CD4-positive, alpha-beta T cell treated with Interleukin-4 for 1 hour (primary cell): ENCODE measurements at places on chromosomes 1 and 21.

DNA sequence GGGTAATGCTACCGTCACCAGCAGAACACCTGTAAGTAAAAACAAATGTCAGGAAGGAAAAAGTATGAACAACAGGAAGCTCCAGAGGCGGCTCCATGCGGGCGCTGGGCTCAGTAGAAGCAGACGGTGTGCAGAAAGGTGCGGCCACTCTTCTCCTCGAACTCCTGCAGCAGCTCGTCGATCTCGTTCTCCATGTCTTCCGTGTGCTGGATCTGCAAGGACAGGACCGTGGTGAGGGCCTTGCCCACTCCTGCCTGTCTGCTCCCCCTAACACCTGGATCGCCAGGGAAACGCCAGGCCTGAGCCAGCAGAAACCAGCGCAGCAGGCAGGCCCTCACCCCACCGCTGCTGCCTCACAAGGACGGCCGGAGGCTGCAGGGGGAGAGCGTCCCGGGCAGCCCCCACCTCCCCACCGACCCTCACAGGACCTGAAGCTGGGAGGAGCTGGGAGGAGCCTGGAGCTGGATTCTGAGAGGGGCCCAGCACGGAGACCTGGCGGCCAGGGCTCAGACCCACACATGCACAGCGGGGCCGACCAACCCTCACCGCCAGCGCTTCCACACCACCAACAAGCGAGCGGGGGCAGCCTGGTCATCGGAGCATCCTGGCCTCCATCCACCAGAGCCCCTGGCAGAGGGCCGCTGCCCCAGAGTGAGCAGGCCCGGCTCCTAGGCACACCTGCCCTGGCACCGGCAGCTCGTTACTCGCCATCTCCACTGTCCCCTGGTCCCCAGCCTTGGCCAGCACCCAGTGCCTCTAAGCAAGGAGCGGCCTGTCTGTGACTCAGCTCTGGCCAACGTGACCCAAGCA lies 1.7 kb upstream of the TMEM240 start:
- no peak for DNase-seq

GRCh38 chr1:219236933-219237610 lies 63.4 kb downstream of the LYPLAL1 start:
- DNase-seq = no peak

DNA sequence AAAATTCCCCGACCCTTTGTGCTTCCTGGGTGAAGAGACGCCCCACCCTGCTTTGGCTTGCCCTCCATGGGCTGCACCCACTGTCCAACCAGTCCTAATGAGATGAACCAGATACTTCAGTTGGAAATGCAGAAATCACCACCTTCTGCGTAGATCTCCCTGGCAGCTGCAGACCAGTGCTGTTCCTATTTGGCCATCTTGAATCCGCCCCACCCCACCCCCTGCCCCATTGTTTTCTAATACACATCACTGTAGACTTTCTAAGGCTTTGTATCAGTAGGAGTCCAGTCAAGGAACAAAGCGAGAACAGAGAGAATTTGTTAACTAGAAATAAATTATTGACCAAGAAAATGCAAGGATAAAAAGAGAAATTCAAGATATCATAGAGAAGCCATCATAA lies 178.2 kb downstream of the KCNK2 start:
- no peak for DNase-seq

- DNase-seq = no peak
These were observed 44.7 kb upstream of the A3GALT2 start for GRCh38 chr1:33365560-33365997.

DNA sequence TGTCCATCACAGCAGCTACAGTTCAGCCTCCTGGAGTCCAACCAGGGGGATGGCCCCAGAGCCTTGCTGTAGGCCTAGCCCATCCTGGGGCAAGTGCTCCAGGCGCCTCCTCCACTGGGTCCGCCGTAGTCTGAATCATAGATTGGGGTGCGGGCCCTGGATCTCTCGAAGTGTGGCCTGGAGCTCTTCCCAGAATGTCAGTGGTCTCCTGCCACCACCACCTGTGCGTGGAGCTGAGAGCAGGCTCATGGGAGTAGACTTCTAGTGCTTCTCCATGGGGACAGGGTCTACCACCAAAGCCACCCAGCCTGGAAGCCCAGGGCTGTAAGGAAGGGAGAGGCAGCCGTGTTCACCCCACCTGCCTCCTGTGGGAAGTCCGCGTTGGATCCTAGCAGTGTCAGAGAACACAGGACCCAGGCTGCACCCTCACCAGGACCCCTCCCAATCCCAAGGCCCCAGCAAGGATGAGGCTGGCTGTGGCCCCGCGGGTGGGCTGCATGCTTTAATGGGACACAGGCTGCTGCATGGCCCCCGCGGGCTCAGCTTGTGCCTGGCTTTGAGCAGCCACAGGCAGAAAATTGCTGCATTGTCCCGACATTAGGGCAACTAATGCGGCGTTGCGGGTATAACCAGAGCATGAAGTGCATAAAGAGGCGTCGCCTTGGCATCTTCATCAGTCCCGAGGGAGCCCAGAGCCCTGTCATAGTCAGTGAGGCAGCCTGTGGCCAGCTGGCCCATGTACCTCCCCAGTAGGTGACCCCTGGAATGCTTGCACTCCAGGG lies 735 bp upstream of the HES3 start:
- DNase-seq = no peak

GRCh38 chr1:26302733-26303405 lies 3.6 kb downstream of the UBXN11 start:
- DNase-seq = no peak

DNA sequence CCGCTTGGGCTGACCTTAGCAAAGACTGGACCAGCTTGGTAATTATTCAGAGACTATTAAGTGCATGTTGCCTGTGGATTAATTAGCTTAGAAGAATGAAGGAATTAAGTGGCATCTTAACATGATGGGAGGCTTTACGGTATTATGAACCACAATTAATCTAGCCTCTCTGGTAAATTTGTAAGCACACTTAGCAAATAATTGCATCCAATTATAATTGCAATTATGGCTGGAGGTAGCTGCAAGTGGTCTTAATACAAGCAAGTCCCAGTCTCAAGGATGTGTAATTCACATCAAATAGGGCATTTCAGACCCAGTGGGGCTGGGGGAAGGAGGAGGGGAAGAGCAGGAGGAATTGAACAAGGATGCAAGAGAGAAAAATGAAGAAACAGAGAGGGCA lies 151.6 kb downstream of the CNIH3 start:
- DNase-seq = no peak

GRCh38 chr1:169426174-169426705 lies 1.0 kb downstream of the CCDC181 start:
- DNase-seq = no peak

- DNase-seq = no peak
These were observed 25.2 kb upstream of the DUSP23 start for GRCh38 chr1:159755451-159756007.

DNA sequence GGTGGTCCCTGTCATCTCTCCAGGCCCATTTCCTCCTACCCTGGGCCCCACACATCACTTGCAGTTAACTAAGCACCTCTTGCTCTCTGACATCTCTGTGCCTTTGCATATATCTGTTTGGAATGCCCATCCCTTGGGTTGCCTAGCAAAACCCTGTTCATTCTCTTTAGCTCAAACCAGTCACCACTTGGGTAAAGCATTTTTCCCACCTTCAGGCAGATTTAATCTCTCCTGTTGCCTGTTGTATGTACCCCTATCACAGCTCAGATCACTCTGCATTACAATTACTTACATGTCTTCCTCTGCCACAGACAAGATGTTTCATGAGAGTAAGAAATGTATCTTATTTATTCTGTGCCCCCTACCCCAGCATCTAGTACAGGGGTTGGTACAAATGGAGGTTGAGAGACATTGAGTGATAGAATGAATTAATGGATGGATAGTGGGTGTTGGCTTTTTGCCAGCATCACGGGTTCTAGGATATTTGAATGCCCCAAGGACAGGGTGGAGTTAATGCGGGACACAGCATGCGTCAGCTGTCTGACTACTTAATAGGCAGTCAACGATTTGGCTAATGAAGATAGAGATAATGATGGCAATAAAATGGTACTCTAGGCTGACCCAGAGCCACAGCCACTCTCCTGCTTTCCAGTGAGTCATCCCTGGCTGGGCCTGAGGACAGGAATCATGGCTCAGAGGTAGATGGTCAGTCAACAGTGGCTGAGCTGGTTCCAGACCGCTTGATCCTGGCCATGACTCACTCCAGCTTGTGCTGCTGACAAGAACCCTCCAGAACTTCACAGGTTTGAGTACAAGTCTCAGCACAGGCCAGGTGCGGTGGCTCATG lies 6.5 kb downstream of the NR0B2 start:
- no peak for DNase-seq

- no peak for DNase-seq
These were observed 111.7 kb upstream of the IRF2BP2 start for GRCh38 chr1:234721476-234722269.

GRCh38 chr1:158257888-158258287 lies 3.7 kb downstream of the CD1A start:
- DNase-seq = no peak

DNA sequence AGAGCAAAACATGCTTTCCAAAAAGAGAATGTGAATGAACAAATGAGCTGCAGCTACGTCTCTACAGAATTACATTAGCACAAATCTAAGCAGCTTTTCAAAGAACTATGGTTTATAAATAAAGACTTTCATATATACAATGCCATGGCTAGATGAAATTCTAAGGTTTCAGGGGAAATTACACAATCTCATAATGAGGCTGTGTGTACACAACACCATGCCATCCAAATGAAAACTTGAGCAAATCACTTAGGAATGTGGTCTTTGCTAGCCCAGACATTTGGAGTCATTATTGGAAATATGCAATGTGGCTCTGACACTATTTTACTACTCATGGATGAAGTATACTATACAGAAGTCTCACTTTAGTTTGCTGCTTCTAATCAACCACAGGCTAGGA lies 37.5 kb downstream of the SPAG17 start:
- DNase-seq = no peak

DNA sequence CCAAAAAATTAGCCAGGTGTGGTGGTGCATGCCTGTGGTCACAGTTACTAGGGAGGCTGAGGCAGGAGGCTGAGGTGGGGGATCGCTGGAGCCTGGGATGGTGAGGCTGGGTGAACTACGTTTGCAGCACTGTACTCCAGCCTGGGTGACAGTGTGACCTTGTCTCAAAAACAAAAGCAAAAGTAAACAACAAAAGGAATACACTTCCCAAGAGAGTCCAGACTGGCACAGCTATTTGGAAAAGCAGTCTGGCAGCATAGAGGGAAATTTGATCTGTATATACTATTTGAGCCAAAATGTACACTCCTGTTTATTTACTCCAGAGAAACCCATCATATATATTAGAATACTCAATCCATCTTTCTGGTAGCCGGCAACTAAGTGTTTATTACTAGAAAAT lies 107.0 kb upstream of the HMCN1 start:
- no peak for DNase-seq

GRCh38 chr1:203130358-203130985 lies 2.9 kb downstream of the ADORA1 start:
- DNase-seq = peak; percentile 5

DNA sequence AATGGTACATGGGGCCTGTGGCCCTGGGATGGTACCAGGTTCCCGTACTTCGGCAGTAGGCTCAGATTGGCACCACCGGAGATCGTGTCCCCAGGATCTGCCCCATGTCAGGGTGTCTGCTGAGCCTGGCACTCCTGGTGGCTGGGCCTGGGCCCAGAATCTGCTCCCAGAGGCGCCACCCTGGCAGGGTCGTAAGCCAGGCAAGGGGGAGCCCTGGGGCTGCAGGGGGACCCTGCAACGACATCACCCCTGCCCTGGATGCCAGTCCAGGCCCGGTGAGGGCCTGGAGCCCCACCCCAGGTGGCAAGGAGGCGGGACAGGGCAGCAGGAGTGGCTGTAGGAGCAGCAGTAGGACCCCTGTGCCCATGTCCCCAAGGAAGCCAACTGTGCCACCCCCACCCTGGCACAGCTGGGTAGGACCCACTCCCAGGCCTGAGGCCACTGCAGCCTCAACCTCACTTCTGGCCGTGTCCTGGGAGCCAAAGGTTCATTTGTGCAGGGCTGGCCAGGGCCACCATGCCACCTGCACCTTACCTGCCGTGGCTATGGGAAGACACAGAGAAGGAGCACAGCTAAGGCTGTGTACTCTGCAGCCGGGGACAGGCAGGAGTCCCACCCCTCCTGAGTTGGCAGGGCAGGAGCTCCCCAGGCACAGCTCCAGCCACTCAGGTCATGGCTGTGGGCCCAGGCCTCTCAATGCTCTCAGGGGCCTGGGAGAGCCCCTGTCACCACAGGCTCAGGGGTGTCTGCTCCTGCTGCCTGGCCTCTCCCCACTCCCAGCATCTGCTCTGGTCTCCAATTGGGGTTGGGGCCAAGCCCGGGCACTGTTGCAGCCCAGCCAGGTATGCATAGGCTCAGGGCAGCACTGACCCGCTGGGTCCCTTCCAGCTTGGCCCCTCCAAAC lies 141.7 kb downstream of the EIF4G3 start:
- DNase-seq = no peak

GRCh38 chr1:19728413-19729145 lies 63.9 kb downstream of the HTR6 start:
- DNase-seq = no peak

GRCh38 chr1:64231153-64231552 lies 27.7 kb downstream of the UBE2U start:
- DNase-seq = no peak

GRCh38 chr21:27397578-27397977 lies 430.7 kb upstream of the ADAMTS5 start:
- no peak for DNase-seq

DNA sequence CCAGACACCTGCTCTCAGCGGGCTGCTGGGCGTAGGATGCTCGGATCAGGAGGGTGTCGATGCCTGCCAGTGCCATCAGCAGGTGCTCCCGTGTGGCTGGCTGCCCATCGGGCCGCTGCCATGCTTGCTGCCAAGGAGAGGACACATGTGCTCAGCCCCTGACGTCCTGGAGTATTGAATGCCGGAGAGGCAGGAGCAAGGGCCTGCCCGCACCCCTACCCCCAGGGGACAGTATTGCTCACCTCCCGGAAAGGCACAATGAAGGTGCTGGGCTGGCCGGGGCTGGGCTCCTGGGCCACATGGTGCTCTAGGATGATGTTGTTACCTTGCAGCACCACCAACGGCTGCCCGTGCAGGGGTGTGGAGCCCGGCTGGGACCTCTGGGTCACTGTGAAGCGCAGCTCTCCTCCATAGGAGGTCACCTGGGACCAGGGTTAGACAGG lies 61.5 kb downstream of the HSPG2 start:
- DNase-seq = no peak

- DNase-seq = peak; percentile 48
These were observed 607 bp downstream of the BTG3 start for GRCh38 chr21:17612023-17612564.

GRCh38 chr1:160795951-160796383 lies at the start of gene LY9:
Gene LY9, plus strand, starts transcription at chr1:160796174. Its CDS starts 14 bp downstream, at chr1:160796188.
- peak; percentile 94 for DNase-seq
